Stimulated activated CD8-positive, alpha-beta memory T cell treated with anti-CD3 and anti-CD28 coated beads, Interleukin-4, amount 100 ng/mL, for 4 hours (primary cell): ENCODE measurements at places on chromosomes 12 and 14.

GRCh38 chr12:5318874-5319273, 113.0 kb upstream of the NTF3 start:
- no peak for DNase-seq

DNA sequence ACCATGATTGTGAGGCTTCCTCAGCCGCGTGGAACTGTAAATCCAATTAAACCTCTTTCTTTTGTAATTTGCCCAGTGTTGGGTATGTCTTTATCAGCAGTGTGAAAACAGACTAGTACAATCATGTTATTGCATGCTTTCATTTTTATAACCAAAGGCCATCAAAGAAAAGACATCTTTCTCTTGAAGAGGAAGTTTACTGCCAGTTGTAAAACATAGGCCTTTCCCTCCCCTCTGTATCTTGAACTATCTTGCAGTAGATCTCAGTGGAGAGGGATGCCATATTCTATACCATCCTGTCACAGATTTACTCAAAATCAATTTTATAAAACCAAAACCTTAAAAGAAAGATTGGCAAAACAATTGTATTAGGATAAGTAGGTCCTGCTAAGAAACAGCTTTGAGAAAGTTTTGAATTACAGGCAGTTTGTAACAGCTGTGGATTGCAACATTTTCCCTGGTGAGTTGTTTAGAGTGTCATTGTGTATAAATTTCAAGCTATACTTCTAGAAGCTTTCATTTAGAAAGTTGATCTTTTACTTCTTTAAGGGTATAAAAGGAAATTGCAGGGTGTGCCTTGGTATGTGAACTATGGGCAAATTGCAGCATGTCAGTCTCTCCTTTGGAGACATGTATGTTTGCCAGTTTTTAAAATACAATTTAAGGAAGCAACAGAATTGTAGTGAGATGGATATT, 128.0 kb downstream of the ATP23 start:
- DNase-seq: no peak

DNA sequence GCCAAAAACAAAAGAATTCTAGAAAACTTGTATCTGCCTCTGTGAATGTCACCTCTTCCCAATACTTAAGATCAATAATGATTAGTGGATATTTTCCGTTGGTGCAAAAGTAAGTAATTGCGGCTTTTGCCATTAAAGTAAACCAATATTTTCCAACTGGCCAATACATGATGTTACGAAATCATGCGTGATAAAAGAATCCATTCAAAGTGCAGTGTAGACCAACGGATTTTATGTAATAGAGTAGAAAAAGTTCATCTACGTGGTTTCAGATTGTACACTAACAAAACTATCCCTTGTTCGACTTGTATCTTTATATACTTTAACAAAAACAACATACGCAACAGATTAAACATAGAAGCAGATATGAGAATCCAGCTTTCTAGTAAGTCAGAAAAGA, 626 bp upstream of the ZNF268 start:
- no peak for DNase-seq

DNA sequence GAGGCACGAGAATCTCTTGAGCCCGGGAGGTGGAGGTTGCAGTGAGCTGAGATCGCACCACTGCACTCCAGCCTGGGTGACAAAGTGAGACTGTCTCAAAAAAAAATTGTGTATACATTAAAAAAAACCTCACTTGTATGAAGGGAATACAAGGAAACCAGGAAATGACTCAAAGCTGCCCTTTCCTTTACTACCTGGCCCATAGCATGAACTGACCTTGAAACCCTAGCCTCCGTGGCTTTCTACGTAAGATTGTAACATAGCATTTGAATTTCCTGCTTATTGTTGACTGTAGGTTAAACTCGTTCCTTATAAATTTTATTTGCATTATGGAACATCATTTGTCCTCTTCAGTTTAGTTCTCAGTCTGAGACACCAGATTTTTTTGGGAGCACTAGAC, 9.1 kb upstream of the DDX47 start:
- DNase-seq: no peak

GRCh38 chr12:13067322-13067721, 23.1 kb downstream of the FAM234B start:
- no peak for DNase-seq

GRCh38 chr12:90922145-90922627, 32.8 kb downstream of the CCER1 start:
- no peak for DNase-seq

- no peak for DNase-seq
Observed at GRCh38 chr12:78210506-78210860, 379.8 kb downstream of the NAV3 start.

- no peak for DNase-seq
Observed at GRCh38 chr12:83979785-83980184, 932.8 kb downstream of the SLC6A15 start.

DNA sequence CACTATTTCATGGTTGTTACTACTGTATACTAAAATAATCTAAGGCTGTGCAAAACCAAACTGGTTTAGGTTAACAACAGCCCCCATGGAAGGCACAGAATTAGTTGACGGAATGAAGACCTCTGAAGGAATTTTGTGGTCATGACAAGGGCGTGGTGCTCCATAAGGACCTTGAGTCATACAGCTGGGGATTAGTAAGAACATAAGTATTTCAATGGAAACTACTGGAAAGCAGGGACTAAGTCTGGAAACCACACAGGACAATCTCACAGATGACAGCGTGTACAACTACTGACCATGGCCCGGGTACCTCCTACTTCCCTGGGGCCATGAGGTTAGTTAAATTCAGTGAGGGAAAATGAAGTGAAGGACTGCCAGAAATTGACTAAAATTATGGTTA, 98.5 kb upstream of the PLEKHA5 start:
- no peak for DNase-seq

DNA sequence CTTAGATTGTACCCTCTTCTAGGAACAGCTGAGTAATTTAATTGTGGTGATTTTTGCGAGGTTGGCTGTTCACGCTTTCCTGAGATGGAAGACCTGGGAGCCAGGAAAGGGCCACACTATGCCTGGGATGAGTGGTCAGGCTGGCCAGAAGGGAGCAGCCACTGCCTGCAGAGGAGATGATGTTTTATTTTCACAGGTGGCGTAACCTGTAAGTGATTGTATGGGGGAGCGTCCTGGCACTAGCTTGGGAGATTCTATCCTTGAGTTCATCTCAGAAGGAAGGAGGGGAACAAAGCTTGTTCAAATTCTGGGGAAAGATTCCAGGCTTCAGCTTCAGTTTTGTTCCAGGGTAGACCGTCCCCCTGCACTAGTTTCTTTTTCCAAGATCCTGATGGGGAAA, 1.2 kb downstream of the RPH3A start:
- DNase-seq: no peak

DNA sequence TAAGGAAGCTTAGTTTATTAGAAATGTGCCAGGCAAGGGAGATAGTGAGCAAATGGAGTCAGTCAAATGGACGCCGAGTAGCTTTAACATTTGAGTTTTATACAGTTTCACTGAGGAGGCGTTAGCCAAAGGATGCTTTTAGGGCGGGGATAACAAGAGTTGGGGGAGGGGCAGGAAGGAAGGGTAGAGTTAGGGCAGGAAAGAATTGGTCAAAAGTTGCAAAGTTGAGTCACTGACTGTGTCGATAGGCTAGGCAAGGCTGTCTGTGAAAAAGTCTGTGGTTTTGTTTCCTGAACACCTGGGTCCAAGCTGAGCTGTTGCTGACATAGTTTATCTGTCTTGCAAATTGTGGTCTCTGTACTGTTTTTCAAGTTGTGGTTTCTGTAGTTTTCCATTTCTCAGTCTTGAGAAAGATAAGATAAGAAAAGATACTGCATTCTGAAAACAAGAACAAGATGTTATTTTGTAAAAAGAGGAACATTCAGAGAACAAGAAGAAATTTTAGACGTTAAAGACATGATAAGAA, 62.6 kb upstream of the RESF1 start:
- peak; percentile 77 for DNase-seq

- no peak for DNase-seq
Observed at GRCh38 chr12:68455691-68456345, 123.7 kb upstream of the MDM1 start.

- no peak for DNase-seq
Observed at GRCh38 chr12:55847033-55847432, 4.3 kb upstream of the MMP19 start.

DNA sequence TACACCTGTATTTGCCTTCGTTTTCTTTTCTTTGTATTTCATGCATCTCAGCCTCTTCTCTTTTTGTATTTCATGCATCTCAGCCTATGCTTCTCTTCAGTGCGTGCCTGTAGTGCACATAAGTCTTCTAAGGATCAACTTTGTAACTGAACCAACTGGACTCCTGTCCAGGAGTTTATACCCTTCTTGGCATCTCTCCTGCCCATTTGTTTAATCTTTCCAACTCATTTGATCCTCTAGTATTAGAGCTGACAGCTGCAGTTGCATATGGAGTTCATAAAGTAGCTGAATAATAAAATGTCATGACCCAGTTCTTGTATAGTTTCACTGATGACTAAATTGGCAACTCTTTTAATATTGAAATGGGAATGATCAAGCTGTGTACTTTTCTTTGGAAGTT, 89.7 kb downstream of the FGD4 start:
- DNase-seq: no peak

DNA sequence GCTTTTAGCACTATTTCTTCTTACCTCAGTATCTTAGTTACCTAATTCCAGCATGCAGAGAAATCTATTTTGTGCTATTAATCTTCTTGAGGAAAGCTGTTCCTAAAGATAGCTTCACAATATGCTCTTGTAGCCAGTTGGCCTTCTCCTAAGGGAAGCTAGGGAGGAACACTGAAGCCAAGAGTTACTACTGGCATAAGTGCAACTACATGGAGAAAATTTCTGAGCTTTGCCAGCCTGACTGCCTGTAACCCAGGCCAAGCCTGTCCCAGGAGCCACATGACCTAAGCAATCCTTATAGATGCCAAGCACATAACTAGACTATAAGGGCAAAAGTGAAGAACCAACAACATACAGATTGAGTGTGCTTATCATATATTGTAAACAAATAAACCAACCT, 890.2 kb downstream of the FLRT2 start:
- no peak for DNase-seq

DNA sequence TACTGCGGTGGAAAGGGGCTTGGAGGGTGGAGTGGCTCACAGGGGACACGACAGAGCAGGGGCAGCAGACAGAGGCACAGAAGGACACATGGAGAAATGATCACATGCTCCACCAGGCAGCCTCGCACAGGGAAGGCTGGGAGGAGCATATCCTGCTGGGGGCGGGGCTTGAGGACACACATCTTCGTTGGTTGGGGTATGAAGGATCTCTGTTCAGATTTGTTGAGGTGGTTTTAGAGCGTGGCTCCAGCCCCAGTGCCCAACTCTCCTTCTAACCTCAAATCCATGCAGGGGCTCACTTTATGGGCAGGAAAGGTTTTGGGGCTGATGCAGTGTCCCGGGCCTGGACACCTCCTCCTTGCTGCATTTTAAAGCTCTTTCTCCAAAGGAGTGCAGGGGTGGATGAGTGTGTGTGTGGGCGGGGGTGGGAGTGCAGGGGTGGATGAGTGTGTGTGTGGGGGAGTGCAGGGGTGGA, 733 bp upstream of the P3H3 start:
- peak; percentile 16 for DNase-seq

DNA sequence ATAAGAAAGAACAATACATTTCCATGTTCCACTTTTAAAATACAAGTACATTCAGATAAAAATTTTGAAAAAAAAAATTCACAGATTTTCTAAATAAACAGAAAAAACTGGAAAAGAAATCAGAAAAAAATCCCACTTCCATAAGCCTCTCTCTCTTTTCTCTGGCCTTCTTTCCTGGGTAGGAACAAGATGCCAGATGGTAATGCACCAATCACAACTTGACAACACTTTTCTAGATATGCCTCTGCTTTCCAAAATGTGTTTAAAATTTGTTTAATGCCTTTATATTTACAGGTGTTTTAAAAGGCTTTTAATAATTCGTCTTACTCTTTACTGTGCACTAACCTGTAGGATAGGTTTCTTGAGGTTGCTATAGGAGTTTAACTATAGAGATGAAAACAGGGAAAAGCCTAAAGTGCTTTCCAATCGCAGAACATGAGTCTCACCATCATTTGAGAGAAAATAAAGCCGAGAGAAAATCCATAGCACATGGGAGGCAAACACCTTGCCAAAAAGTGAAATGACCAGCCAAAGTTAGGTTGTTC, 74.2 kb downstream of the TMTC1 start:
- no peak for DNase-seq

- peak; percentile 37 for DNase-seq
Observed at GRCh38 chr12:111056618-111057521, 136.5 kb upstream of the MYL2 start.

GRCh38 chr12:50055831-50056638, 1.4 kb upstream of the ASIC1 start:
- DNase-seq: no peak

DNA sequence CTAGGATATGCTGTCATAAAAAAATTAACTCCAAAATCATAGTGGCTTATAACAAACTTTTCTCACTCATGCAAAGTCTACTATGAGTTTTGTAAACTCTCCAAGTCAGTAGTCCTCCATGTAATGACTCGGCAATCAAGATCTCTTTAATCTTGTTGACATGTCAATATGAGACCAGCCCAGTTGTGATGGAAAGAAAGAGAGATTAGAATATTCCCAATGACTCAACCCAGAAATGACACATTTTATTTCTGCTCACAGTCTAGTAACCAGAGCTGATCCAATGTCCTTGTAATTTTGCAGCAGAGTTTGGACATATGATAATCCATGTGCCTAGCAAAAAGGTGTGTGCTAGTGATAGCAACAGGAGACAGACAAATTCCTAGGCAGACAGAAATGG, 112.6 kb upstream of the CNTN1 start:
- DNase-seq: no peak

GRCh38 chr12:105977236-105977635, 161.5 kb downstream of the NUAK1 start:
- no peak for DNase-seq

DNA sequence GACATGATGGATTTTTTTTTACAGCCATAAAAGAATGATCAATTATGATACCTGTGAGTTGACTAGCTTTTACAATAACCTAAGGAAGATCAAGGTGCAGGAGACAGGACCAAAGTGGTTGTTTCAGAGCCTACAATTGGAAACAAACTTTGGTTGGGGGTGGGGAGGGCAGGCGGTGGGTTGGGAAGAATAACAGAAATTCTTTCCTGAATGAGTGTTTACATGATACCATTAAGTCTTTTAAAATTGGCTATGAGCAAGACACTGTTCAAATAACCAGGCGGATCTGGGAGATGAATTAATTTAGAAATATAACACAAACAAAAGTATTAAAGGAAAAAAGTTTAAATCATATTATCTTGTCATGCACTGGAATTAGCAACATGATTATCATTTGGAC, 7.2 kb downstream of the NFYB start:
- DNase-seq: no peak
